Tongue (tissue), 3 donors: ENCODE measurements at places on chromosomes 7 and 10. TPM values are rescaled to one million over a fixed set of nuclear protein-coding genes. Genes with fewer than 3 reads are reported as not detected.

The FOXI2 gene
- total RNA-seq, result not detected

The MBL2 gene
- not detected for total RNA-seq

The SORBS1 gene
- total RNA-seq, result 74.8 TPM

The TMEM178B gene
- total RNA-seq, result 2.5 TPM

The CAV2 gene
- 85.3 TPM for total RNA-seq

The IGF2BP3 gene
- total RNA-seq, result 37.7 TPM

DNA sequence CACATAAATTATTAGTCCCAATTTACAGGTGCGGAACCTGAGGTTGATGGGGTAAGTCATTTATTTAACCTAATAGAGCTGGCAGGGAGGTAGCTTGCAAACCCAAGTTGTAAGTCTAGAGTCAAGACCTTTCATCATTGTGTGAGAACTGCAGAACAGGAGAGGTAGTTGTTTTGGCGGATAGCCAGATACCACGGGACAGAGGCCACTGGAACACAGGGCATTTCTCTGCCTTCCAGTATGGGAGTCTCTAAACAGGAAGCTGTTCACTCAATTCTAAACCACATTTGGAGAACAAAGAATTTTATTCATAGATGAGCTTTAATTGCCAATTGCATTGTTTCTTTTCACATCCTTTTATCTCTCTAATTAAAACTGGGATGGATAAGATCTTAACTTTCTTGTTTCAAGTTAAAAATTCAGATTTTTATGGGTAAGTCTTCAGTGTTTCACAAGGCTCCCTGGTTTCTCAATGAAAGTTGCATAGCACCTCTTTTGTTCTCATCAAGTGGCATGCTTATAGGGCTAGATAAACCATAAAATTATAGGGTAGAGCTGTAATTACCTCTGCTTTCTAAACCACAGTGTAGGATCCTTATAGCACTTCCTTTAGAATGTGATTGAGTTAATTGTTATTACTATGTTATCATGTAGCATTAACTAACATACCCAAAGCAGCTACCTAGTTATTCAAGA is 489.0 kb downstream of the GATA3 start:
- DNase-seq, result no peak

- DNase-seq, result no peak
These were observed 256.2 kb upstream of the PITRM1 start for GRCh38 chr10:3428826-3429225.

DNA sequence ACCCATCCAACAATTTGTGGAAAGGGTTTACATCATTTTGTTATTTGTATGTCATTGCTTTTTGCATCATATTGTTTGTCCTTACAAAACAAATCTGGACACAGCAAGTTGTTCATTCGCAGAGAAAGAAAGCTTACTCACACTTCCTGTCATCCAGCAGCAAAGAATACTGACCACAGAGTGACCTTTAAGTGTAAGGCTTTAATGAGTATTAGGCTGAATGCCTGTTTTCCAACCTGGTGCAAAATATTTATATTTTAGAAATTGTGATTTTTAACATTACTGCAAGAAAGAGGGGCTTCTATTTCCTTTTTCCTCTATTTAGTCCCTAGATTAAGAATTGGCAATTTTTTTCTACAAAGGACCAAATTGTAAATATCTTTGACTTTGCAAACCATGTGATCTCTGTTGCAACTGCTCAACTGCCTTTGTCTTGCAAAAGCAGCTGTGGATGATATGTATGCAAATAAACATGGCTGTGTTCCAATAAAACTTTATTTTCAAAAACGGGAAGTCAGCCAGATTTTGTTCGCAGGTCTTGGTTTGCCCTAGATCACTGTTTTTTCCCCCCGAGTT is 27.8 kb upstream of the ITGB1 start:
- no peak for DNase-seq

- DNase-seq, result peak; percentile 64
These were observed 220.2 kb downstream of the KCNMA1 start for GRCh38 chr10:77417359-77417758.

GRCh38 chr7:1160670-1161021 is 650 bp upstream of the ZFAND2A start:
- DNase-seq, result no peak

- peak; percentile 81 for DNase-seq
These were observed 212.8 kb downstream of the MAD1L1 start for GRCh38 chr7:2019711-2020511.

DNA sequence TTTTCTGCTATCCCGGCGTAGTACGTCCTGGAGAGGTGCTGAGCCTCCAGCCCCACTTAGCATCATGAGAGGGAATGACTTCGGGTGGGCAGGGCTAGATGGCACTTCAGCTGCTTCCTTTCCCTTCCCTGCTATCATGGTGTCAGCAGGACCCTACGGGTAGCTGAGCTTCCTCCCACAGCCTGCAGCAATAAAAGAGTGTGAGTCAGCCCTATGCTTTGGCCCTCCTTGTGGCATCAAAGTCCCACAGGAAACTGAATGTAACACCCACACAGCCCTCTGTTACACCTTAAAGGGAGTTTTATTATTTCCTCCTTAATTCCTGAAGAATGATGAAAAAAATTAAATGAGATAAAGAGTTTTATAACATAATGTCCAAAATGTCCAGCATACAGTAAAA is 458.1 kb downstream of the RPS24 start:
- DNase-seq, result no peak

- no peak for DNase-seq
These were observed 6.6 kb upstream of the AKR1B1 start for GRCh38 chr7:134465491-134465890.

DNA sequence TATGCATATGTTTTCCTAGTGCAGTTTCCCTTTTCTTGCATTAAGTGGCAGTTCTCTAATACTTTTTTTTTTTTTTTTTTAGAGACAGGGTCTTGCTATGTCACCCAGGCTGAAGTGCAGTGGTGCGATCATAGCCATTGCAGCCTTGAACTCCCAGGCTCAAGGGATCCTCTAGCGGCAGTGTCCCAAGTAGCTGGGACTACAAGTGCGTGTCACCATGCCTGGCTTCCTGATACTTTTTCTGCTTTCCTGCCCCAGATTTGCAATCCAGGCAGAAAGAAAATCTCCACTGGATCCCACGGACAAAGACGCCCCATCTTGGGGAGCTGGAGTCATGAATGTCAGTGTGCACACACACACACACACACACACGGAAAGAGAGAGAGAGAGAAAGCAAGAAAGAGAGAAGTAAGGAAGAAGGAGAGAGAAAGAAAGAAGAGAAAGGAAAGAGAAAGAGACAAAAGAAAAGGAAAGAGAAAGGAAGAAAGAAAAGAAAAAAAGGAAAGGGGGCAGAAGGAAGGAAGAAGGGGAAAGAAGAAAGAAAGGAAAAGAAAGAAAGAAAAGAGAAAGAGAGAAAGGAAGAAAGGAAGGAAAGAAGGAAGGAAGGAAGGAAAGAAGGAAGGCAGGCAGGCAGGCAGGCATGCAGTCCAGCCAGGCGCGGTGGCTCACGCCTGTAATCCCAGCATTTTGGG is 37.5 kb upstream of the OCM2 start:
- no peak for DNase-seq

DNA sequence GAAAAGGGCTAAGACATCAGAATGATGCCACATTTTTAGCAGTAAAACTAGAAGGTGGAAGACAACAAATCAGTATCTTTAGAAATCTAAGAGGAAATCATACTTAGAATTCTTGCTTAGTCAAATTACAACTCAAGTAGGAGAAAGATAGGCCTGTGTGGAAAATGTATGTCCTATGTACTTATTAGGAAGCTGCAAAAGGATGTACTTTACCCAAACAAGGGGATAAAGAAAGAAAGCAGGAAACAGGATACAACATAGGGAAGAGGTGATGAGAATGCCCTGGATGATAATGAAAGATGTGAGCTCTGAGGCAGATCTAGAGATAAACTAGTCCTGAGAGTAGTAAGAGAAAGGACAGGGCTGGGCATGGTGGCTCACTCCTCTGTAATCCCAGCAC is 54.9 kb downstream of the RNLS start:
- no peak for DNase-seq

DNA sequence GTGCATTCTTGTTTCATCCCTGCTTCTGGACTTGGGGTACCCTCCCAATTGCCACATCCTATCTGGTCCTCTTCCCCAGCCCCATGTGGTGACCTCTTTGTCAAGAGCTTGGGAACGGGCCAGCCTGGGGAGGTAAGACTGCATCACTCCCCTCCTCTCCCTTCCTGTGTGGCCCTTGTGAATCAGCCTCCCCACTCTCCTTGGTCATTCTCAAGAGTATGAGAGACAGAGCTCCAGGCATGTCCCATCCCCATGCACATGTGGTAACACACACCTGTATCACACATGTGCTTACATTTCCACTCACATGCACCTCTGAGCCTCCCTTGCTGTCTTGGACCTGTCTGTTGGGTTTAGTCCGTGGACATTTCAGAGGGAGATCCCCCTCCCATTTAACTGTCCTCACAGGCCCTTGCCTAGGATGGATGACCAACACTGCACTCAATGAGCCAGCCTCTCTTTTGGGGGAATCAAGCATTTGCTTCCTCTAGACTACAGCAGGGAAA is 2.6 kb downstream of the MRPL43 start:
- no peak for DNase-seq

GRCh38 chr10:97729014-97729413 is 7.9 kb upstream of the ZFYVE27 start:
- DNase-seq, result no peak

GRCh38 chr7:22860784-22861482 is 38.3 kb upstream of the TOMM7 start:
- no peak for DNase-seq

DNA sequence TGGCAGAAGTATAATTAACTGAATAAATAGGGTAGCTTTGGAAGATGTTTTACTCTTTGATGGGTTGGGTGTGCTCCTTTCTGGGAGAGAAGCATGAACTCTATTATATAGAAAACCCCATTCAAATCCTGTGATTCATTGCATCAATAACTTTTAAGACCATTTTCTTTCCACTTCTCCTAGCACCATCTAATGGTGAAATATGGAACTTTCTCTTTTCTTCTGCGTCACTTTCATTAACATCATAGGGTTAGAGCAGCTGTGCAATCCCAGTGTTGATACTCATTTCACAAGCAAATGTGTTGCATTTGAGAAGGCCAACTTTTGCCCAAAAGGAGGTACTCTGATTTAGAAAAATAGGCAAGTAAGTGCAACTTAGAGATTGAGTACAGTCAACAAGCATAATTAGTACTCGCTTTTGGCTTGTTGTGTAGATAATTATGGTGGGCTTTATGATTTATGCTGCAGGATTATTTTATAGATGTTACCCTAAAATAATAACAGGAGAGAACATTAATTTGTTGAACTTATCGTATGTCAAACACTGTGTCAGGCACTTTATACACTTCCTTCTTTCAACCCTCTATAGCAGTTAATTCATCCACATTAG is 92.9 kb downstream of the CPED1 start:
- peak; percentile 86 for DNase-seq

- DNase-seq, result peak; percentile 16
These were observed 134.4 kb upstream of the AGK start for GRCh38 chr7:141416650-141417270.

DNA sequence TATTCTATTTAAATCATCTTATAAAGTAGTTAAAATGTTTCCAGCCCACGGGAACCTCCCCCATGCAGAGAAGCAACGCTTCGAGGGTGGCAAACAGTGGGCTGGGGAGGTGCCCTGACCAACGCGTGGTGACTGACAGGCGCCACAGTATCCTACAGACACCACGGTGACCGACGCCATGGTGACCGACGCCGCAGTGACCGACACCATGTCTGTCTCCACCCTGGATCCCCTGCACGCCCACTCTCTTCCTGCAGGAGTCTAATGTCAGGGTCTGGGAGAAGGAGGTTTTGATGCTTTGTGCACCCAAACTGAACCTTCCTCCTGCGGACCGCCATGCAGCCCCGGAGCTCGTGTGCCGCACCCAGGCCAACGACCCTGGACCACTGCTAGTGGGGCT is 464.4 kb downstream of the PTPRN2 start:
- DNase-seq, result no peak

- no peak for DNase-seq
These were observed 47.1 kb downstream of the COL17A1 start for GRCh38 chr10:104038537-104038936.

DNA sequence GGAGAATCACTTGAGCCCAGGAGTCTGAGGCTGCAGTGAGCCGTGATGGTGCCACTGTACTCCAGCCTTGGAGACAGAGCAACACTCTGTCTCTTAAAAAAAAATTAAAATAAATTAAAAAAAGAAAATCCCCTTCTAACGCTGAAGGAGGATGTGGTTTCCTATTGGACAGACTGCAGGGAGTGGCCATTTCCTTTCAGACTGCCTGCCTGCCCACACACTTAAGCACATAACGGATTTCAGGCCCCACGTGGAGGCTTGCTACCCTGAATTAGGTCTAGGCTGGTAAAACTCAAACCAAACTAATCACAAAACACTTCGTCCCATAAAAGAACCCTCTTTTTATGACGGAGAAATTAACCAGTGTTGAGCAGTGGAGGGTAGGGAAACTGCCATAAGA is 34.0 kb downstream of the GATA3 start:
- DNase-seq, result no peak

- peak; percentile 3 for DNase-seq
These were observed 23.4 kb downstream of the ZPBP start for GRCh38 chr7:50069613-50070012.

DNA sequence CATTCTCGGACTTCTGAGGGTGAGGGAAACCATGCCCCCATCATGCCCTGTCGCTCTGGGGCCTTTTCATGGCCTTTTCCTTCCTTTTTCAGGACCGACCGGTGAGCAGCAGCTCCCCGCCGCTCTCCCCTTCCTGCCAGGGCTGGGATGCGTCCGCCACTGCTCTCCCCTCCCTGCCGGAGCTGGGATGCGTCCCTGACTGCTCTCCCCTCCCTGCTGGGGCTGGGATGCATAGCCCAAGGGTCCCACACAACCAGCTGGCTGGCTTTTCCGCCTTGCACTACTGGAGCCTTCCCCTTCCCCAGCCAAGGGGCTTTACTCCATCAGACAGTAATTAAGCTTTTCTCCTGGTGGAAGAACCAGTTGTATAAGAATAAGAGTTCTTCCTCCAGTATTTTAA is 129.7 kb upstream of the COBL start:
- DNase-seq, result no peak

DNA sequence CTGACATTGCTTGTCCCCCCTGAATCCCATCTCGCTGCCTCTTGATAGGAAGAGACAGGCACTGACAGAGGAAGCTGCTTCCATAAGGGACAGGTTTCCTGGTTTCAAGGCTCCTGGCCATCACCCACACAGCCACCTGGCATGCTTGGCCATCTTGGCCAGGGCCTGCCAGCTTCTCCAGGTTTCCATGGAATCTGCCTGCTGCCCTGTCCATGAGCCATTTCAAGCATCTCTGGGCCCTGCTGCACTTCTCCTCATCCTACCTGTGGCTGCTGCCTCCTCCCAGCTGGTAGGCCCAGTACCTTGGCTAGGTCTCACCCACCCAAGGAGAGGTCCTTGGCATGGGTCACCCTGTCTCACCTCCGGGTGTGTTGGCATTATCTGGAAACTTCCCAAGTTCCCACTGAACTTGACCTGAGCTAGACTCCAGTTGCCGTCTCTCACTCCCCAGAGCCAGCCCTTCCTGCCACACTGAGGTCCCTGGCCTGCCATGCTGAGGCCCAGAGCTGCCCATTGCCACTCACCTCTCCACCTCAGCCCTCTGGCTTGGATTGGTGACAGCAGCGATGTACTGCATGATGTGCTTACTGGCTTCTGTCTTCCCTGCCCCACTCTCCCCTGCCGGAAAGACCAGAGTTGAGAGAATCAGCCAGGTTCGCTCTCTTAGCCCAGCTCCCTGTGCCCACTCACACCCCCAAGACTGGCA is 2.6 kb downstream of the MYO1G start:
- no peak for DNase-seq
